ENCODE measurements at places on chromosomes 16 and 17.

GRCh38 chr17:75664099-75664549 lies 2.8 kb downstream of the RECQL5 start:
- DNase-seq: no peak

GRCh38 chr16:87685766-87686165 lies 80.0 kb downstream of the KLHDC4 start:
- no peak for DNase-seq

DNA sequence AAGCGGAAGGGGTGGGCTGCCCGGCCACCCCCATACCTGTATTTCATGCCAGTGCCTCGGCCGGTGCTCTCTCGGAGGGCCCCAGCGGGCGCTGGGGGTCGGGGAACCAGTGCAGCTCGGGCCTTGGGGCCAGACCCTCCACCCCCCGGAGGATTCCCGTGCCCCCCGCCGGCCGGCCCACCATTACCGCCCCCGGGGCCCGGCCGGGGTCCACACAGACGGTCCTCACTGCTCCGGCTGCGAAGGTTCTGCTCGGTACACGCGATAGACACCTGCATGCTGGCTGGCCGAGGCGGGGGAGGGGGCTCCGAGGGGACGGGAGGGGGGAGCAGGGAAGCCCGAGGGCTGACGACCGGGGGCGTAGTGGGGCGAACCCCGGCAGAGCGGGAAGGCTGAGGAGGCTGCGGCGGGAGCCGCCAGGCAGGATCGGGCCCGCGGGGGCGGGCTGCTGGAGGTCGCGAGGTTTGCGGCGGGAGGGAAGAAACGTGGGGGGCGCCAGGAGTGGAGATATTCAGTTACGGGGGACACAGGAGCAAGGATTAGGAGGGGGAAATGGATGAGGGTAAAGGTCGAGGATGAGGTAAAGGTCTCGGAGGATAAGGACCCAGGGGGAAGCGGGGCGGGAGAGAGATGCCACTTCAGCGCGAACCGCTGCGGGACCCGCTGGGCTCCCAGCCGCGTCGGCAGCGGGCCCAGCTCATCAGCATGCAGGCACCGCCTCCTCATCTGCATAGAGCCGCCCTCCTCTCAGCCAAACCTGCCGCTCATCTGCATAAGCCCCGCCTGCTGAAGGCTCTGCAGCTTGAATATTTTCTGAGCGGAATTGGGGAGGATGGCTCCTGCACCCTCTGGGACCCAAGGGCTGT lies at the start of gene KCNAB3:
KCNAB3 (minus strand) TSS at position 699 of the 866 bp plus-strand sequence; CDS start at position 278, 421 bp downstream.
- peak; percentile 56 for DNase-seq

GRCh38 chr17:34312080-34312479 lies 7.2 kb upstream of the CCL8 start:
- no peak for DNase-seq

DNA sequence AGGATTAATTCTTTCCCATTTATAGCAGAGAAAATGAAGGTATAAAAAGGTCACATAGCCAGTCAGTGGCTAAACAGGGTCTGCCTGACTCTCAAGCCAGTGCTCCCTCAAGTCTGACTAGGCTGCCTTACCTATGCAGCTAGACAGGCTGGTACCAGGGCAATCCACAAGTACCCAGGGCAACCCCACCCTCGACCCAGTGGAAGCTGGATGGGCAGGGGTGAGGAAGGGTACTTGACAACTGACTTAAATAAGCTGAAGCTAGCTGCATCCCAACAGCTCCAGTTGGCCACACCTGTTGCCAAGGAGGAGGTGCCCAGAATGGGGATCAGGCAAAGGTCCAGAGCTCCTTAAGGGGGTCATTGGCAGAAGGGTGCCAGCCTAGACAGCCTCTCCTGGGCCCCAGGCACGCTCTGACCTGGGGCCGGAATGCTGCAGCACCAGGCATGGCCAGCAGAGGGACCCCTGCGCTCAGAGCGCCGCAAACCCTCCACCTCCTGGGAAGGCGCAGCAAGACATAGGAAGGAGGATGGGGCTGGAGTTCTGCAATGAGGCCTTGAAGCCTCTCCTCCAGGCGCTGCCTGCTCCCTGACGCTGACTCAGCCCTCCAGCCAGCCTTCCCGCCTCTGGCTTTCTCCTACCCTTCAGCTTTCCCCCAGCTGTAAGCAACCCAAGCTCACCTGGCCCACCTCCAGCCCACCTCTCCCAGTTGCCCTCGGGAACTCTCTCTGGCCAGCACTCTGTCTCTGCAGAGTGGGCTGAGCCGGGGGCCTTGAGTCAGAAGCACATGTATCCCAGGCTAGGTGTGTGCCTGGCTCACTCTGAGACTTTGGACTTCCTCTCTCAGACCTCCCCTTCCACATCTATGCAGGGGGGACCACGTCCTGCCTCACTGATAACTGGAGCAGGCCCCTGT lies 28.8 kb downstream of the MPP2 start:
- peak; percentile 38 for DNase-seq

GRCh38 chr16:65700596-65700995 lies 578.7 kb upstream of the CDH11 start:
- DNase-seq: no peak

- peak; percentile 81 for DNase-seq
Measured at GRCh38 chr16:27179500-27180072, 23.7 kb upstream of the KDM8 start.

GRCh38 chr16:2196162-2196980 lies at the start of gene CASKIN1:
TSS of gene CASKIN1 (minus strand) at chr16:2196605. CDS start at chr16:2196432, 173 bp downstream.
- DNase-seq: no peak

GRCh38 chr16:80997964-80998620 lies 8.6 kb downstream of the CMC2 start:
- DNase-seq: no peak

DNA sequence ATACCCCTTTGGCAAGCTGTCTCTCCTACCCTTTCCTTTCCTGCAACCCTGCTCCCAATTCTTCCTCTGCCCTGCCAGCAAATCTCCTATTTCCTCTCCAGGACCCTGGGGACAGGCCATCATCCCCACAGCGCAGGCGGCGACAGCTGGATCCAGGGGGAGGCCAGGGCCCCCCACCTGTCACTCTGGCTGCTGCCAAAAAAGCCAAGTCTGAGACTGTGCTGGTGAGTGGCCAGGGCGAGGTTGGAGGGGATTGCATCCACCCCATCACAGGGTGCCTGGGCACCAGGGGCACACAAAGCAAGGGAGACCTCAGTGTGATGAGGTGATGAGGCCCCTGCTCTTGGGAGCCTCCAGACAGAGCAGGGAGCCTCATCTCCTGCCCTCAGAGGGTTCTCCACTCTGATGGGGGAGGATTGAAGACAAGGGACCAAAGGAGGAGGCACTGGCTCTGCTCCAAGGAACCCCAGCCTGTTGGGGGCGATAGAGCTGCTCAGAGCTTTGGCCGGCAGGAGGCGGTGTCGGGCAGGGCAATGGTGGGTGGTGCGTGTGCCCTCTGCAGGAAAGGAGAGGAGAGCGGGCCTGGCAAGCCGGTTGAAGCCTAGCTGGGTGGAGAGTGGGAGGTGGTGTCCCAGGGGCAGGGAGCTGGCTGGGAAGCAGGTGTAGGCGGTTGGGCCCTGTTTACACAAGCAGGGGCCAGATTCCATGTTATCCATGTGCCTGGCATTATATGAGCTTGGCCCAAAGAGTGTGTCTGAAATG lies 15.6 kb upstream of the PDK2 start:
- DNase-seq: no peak

GRCh38 chr17:72373910-72374741 lies 253.3 kb downstream of the SOX9 start:
- DNase-seq: no peak

DNA sequence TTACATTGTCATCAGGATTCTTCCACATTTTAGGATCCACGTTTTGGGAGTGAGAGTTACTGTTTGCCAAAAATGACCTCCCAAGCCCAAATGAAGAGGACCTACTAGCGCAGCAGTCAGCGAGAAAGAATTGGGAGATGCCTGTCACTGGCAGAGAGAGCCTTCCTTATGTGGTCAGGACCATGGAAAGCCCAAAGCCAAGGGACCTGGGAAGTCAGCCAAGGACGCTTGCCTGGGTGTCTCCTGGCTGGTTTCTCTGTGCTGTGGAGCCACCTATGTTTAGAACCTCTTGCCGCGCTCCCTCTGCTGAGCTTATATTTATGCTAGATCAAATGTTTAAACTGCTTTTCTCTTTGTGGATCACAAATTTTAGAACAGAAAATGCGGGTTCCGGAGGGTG lies 24.9 kb upstream of the RHBDL3 start:
- no peak for DNase-seq

GRCh38 chr17:50155115-50155819 lies 4.8 kb upstream of the PPP1R9B start:
- no peak for DNase-seq

DNA sequence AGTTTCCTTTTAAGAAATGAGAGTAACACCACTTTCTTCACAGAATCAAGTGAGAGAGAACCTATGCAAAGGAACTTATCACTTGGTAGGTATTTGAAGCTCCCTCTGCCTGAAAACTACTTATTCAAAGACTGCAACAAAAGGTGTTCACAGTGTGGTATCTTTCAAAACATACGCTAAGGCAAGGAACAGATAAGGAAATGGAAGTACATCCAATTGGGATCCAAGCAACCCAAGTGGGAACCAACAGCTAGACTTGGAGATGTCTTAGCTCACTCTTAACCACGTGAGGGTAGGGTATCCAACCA lies 431 bp upstream of the PPM1E start:
- no peak for DNase-seq

GRCh38 chr16:8847623-8848022 lies 21.2 kb downstream of the CARHSP1 start:
- DNase-seq: no peak

GRCh38 chr16:2673066-2673999 lies 9.0 kb upstream of the KCTD5 start:
- DNase-seq: peak; percentile 94
